AG09319 (cell line): ENCODE measurements at places on chromosomes 7 and 10.

DNA sequence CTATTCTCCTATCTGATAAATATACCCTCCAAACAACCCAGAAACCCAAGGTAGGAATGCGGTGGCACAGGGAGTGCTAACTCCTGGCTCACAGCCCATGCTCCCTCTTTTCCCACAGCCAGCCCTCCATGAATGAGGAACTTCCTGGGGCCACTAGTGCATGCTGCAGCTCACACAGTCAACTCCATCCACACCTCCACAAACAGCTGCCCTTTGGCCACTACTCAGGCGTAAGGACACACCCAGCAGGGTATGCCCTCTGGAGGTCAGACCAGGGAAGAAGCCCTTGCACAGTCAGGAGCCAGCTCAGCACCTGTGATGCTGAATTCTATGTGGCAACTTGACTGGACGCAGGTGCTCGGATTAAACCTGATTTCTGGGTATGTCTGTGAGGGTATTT, 85.2 kb upstream of the PIK3CG start:
- DNase-seq, result no peak

GRCh38 chr7:132451161-132451560, 125.1 kb downstream of the PLXNA4 start:
- DNase-seq, result no peak

DNA sequence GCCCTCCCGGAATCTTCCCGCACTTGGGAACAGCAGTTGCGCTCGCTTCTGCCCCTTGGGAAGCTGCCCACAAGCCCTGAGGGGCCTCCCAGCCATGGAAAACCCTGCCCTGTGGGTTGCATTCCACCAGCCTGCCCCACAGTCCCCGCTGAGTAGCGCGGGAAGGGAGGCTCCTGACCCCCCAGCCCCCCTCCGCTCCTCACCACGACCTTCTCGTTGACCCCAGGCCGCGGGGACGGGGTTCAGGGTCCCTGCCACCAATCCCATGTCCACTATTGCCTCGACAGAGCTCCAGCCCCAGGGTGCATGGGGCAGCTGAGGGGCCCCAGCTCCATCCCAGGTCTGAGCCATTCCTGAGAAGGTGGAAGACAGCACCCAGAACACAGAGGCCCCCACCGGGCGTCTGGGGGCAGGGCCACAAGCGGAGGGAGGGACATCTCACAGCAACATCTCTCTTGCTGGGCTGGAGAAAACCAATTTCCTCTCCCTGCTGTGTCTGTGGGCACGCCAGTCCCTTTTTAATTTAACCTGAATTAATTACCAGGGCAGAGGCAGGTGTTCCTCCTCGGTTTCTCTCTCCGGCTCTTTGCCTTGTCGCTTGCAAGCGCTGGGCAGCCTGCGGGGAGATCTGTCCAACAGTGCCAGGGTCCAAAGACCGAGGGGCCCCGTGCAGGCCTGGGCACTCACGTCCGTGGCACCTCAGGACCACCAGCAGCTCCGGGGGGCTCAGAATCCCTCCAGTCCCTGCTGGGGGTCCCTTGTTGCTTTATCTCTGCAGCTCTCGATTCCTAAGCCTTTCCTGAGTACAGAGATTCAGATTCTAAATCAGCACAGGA, 57.9 kb downstream of the FOXL3 start:
- no peak for DNase-seq

DNA sequence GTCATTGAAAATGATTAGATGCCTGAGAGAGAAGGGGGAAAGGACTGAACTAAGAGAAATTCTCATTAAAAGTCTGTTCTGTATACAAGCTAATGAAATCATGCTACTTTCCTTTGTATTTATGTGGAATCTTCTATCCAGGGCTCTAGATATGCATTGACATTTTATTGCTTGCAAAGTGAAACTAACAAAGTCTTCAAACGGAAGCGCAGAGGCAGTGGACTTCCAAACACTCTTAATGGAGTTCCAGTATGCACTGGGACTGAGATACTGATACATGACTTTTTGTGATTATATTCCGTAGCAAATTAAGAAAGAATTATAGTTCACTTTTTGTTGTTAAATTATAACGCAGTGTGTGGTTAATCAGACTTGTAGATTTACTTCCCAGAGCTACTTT, 166.8 kb upstream of the TBX20 start:
- no peak for DNase-seq

GRCh38 chr10:77034795-77035194, 602.8 kb downstream of the KCNMA1 start:
- DNase-seq, result no peak

- DNase-seq, result no peak
These were observed 39.1 kb upstream of the OPALIN start for GRCh38 chr10:96397902-96398301.

DNA sequence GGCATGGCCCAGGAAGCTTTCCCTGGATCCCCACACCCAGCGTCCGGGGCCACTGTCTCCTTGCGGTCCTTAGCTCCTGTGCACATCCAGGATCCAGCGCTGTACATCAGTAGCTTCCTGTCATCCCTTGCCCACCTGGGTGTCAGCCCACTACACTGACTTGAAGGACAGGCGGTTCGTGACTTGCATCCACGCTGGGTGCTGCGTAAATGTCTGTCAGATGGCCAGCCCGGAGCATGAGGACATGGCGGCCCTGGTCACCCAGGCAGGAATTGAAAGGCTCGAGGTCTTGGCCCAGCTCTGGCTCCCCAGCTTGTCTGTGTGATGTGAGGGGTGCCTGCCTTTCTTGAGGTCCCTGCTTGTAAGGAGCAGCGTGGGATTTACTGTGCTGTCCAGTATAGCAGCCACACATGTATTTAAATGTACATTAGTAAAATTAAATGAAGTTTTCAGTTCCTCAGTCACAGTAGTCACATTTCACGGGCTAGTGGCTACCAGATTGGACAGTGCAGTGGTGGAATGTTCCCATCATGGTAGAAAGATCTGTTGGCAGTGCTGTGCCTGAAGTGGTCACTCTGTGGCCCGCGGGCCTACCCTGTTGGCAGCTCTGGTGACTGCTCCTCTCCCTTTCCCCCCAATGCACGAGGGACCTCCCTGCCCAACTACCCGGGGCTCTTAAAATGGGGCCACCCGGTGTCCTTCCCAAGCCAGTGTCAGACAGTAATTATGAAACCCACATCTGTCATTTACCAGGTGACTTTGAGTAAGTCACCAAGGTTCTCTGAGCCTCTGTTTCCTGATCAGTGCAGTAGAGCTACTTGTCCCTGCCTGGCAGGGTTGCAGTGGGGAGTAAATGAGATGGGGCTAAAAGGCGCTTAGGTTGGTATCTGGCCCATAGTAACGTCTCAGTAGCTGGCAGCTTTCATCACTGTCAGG, 97.8 kb upstream of the PPIF start:
- DNase-seq, result no peak

DNA sequence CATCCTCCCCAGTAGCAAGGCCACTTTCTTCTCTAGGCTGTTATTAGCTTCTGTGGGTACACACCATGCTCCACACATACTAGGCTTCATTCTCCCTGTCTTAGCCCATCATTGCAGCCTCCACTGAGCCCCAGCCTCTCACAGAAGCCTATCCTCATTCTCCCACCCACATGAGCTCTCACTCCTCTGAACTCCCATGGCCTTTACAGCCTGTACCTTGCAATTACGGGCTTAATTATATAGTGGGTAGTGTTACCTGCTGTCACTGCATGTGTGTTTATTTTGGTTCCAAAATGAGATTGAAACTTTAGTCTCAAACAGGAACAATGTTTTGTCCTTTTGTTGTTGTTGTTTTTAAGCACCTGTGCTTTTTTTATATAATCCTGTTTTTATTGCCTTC, 460.0 kb downstream of the KCNMA1 start:
- no peak for DNase-seq

GRCh38 chr7:99643464-99643863, 26.7 kb downstream of the ZSCAN25 start:
- no peak for DNase-seq

DNA sequence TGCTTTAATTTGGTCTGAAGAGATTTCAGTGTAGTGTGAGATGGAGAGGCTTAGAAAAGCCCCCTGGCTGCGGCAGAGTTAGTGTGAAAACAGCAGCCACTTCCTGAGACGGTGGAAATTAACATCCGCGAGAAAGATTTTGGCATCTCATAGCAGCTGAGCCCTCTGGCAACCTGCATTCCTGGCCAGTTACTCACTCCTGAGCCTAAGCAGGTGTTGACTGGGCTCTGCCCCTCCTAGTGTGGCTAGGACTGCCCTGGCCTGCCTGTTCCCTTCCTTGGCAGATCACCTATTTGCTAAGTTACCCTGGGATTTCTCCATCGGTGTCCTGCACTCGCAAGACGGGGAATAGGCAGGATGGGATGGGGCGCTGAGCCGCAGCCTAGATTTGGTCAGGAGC, 57.6 kb upstream of the LMTK2 start:
- no peak for DNase-seq

DNA sequence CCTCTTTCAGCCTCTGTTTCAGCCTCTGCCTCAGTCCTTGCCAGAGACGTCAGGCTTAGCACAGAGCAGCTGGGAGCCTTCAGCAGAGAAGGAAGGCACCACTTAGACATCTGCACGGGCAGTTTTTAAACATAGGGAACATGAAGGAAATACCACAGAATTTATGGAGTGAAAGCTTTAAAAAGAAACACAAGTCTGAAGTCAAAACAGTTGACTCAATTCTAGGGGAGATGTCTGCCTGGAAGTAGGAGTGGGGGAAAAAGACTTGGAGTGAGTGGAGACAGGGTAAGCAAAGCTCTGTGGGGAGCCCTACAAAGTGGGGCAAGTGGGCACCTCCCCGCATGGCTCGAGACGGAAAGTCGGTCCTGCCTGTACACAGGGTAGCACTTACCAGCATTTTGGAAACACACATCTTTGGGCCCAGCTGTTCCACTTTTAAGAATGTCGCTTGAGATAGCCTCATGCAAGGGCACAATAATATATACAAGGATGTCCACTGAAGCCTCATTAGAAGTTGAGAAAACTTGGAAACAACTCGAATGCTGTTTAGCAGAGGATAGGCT, 5.0 kb upstream of the TBXAS1 start:
- no peak for DNase-seq

GRCh38 chr10:15455456-15455855, 84.4 kb upstream of the FAM171A1 start:
- DNase-seq, result no peak

DNA sequence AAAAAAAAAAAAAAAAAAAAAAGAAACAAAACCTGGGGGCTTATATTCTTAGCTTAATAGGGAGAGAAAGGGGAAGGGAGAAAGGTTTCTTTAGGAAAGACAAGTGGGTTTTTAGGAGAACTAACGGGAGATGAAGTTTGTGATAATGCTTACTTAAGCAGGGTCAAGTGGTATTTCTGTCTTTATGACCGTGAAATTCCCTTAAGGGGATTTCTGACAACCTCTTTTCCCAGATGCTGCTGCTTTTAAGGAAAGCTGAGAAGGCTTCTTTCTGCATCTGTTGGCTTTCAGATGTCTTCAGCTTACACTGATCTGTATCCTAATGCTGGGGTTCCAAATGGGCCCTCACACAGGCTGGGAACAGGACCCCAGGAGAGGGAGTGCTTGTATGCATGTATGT, 42.6 kb downstream of the ADAMTS14 start:
- DNase-seq, result no peak

DNA sequence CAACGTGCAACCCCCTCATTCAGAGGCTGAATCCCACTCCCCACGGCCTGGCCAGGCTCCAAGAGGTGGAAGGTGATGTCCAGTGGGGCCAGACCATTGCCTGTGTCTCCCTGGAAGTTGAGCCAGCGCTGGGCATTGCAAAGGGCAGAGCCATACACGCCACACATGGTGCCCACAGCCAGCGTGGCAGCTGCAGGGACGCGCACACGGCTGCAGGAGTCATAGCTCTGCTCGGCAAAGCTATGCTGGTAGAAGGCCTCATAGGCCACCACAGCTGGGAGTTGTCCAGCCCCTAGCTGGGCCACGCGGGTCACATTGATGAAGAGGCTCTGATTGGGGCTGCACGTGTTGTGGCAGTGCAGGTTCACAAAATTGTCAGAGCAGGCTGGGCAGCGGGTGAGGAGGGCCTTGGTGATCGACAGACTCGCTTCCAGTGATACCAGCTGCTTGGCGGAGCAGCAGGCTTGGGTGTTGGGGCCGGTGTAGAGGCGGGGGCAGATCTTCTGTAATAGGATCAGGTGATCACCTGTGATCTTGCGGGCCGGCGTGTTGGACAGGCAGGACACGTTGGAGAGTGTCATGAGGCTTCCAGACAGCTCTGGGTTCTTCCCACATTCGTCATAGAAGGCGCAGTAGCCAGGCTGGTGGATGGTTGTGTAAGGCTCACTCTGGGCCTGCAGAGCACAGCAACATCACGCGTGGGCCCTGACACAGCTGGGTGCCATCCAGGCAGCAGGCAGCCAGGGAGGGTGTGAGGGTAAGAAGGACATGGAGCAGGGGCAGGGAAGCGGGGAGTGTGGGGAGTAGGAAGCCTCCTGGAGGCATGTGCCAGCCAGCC, 1.2 kb downstream of the NPC1L1 start:
- no peak for DNase-seq

DNA sequence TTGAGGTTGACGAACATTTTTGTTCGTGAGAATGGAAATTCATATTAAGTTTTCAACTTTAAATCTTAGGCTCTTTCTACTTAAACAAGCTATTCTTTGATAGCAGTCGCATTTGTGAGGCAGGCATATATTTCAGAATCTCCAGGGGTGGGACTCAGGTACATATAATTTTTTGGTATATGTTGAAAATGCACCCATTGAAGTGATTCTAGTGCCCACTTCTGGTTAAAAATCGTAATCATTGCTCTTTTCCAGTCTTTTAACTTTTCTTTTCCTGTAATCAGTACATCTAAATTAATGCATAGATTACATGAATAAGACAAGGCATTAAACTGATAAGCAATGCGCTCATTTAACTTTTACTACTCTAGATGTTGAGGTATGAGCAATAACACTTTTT, 67.8 kb downstream of the ZNRF2 start:
- DNase-seq, result no peak

DNA sequence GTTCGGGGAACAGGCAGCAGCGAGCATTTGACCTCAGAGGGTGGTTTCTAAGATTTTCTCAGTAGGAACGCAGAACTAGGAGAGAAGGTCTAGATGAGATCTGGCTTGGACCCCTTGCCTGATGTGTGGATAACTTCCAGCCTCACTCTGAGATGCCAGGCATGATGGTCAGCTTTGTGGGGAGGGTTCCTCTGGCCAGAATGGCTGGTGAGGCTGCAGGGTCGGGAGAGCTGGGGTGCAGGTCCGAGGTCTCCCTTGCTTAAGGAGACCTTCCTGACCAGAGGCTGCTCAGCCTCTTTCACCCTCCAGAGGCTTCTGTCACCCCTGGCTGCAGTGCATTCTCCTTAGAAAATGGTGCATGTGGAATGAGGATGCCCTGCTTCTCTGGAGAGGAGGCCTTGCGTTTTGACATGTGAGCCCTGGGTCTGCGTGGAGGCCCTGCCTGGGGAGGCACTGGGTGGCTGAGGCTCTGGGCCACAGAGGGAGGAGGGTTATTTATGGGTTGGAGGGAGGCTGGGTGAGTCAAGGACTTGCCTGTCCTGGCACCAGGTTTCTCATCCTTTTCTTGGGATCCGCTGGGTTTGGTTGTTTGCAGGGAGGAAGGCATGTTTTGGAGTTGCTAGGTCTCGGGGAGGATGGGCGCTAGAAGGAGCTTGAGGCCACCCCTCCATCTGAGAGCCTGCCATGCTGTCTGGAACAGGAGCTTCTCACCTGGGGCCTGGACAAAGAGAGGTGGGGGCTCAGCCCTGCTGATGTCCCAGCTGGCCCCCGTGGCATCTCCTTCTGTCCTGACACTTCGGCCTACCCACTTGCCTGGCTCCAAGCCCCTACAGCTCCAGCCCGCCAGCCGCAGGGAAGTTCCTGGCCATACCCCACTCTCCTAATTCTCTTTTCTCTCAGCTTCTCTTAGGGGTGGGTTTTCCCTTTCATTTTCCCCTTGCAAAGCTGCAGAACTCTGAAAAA, 3.9 kb downstream of the FAM241B start:
- no peak for DNase-seq
